Activated naive CD4-positive, alpha-beta T cell (primary cell): ENCODE measurements at places on chromosomes 1 and 21.

GRCh38 chr1:203324105-203325025, 19.0 kb downstream of the BTG2 start:
- DNase-seq, result peak; percentile 31

- DNase-seq, result no peak
Observed at GRCh38 chr1:19756480-19756879, 43.2 kb downstream of the TMCO4 start.

DNA sequence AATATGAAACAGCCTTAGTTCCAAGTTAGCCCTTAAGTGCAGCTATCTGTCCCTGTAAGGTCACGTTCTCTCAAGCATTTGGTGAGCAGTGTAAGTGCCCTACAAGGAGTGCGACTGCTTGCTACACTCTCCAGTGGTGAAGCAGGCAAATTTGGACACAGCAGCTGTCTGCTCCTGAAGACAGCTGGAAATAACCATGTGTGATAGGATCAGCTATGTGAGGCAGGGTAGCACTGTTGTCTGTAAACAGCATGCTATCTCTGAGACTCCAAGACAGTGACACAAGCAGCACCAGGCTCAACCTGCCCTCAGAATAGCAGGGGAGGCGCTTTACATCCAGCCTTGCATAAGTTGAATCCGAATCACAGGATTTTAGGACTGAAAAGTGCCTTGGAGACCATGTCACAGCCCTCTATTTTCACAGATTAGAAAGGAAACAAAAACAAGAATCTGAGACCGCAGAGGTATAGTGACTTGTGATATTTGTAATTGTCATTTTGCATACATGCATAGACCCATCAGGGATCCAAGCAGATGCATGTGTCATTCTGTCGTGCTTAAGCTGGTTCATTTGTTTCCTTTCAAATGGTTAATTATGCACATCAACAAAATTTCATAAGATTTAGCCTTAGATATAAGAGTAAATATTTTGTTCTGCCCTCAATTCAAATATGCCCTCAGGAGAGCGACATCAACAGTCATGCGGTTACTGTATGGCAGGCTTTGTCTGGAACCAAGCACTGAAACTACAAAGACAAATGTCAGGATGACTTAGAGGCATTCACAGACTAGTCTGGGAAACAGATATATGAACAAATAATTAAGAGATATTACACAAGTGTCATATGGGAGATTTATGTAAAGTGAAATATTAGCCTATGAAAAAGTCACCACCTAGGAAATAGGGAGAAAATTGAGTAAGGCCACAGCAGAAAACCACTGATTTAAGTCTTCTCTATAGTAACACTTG, 134.9 kb upstream of the NRIP1 start:
- no peak for DNase-seq

- no peak for DNase-seq
Observed at GRCh38 chr1:28830814-28831213, 18.8 kb downstream of the OPRD1 start.

DNA sequence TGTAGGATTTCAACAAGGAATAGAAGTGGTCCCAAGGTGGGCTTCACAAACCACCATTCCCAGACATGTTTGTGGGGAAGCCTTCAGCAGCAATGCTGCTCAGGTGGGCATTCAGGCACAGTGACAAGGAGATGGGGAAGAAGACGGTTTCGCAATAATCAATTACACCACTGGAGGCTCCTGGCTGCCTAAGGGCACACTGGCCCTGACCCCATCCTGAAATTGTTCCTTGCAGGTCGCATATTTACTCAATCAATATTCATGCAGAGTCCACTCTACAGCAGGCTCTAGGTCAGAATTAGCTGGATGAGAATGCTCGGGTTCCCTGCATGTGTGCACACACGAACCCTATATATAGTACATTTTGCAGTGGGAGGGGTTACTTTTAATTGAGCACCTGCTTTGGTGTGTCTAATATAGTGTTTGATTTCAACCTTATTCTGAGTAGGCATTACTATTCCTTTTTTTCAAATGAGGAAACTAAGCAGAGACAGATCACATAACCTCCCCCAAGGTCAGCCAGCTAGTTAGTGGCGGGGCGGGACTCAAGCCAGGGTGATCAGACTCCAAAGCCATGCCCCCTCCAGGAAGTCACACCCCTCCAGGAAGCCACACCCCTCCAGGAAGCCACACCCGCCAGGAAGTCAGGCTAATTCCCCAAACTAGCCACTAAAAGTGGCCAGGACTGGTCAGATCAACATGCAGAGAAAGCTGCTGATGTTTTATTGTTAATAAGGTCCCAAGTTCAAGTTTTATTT, 106.5 kb downstream of the HLCS start:
- DNase-seq, result peak; percentile 2

- no peak for DNase-seq
Observed at GRCh38 chr1:172599912-172600311, 59.0 kb upstream of the FASLG start.

DNA sequence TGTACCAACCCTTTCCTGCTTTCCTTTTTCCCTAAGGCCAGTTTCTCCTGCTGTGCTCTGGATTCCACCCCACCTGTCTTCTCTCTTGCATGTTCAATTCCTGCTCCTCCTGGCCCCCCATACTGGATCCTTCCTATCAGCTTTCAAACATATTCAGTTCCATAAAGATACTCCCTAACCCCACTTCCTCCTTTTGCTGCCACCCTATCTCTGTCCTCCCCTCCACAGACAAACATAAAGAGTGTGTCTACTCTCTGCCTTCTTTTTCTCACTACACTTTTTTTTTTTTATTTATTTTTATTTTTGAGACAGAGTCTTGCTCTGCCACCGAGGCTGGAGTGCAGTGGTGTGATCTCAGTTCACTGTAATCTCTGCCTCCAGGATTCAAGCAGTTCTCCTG, 16.9 kb upstream of the RPF1 start:
- DNase-seq, result no peak

DNA sequence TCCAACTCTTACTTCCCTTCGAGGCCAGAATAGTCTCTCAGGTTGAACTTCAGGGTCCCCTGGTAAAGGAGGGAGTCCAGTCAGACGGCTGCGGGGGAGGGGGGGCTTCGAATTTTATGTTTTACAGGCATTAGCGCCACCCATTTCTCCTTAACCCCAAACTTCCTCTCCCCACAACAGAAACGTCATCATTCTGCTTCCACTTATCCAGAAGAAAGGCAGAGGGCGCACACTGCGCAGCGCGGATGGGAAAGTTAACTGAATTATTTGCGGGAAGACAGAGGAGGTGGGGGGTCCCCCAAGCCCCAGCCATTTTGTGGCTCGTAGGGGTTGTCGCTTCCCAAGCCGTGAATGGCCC, 529 bp upstream of the PRMT2 start:
- no peak for DNase-seq

- DNase-seq, result no peak
Observed at GRCh38 chr1:187415065-187415464, 586.3 kb downstream of the PLA2G4A start.

DNA sequence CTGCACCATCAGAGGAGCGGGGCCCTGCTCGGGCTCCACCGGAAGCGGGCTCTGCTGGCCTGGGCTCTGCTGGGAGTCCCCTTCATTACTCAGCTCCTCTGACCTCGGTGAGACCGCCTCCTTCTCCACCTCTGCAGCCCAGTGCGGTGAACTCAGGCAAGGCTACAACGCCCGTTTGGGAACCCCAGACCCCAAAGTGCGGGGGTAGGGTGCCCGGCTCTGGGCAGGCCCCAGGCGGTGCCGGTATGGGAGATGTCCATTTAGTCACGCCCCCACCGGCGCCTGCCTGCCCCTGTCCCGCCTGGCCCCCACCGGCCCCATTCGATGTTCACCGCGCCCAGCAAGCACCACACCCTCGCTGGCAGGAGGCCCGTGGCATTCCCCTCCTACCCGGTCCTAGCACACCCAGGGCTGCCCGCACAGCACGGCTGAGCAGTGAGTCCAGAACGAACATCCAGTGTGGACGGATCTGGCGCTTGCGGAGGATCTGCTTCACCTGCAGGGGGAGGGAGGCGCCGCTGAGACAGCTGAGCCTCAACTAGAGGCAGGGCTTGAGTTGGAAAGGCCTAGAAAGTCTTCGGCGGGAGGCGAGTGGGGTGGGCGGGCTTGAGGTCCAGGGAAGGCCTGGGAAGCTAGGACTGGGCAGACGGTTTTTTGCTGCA, 10.0 kb downstream of the MAP3K6 start:
- no peak for DNase-seq

GRCh38 chr1:200676829-200677228, 7.1 kb upstream of the DDX59 start:
- no peak for DNase-seq

DNA sequence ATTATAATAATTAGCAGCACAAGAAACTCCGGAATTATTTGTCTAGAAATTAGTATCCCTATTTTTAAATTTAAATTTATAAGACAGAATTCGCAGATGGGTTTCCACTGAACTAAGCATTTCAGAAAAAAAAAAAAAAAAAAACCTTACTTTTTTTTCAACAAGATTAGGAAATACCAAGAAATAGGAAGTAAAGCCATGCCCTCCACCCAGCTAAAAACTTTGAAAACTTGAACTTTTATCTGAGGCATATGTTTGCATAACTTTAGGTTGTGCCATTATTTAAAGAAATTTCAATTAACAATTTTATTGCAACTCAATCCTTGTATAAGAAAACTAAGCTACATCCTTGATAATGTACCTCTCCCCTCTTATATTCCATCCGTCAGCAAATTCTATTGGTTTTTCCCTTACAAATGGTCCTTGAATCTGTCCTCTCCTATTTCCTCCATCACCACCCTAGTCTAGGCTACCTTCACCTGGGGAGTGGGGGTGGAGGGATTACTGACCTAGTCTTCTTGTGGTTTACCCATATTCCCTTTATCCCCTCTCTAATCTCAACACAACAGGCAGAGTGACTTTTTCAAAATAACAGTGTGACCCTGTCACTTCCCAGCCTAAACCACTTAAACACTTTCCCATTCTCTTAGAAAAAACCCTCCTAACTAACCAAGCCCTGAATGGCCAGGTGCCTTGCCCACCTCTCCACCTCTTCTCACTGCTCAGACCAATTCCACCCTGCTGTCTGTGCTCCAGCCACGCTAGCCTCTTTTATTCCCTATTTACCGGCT, 1.4 kb upstream of the EVI5 start:
- DNase-seq, result no peak

GRCh38 chr1:39539252-39539790, 37.3 kb downstream of the PABPC4 start:
- DNase-seq, result no peak

DNA sequence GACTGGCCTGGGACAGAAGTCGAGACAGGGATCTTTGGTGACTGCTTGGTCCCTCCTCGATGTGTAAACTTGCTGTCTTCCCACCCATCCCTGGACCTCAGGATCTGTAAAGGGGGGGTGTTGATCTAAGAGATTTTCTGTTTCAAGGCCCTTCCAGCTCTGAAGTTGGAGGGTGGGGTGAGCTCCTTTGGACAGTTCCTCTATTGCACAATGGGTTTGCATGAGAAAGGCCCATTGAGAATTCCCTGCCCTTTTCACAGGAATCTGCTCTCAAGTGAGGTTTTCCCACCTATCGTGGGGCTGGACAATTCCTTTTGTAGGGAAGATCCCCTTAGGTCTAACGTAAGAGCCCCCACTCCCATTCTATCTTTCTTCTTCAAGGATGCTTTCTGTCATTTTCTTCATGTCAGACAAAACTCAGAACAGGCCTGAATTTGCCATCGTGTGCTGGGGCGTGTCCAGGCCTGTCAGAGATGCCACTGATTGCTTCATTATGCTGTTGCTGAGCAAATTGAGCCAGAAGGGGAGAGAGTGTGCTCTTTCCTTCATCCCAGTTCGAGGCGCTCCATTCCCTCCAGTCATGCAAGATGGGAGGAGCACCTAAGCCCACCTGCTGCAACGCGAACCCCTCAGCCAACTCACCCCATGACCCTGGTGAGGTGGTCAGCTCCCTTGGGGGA, 149.9 kb upstream of the IGSF21 start:
- no peak for DNase-seq

DNA sequence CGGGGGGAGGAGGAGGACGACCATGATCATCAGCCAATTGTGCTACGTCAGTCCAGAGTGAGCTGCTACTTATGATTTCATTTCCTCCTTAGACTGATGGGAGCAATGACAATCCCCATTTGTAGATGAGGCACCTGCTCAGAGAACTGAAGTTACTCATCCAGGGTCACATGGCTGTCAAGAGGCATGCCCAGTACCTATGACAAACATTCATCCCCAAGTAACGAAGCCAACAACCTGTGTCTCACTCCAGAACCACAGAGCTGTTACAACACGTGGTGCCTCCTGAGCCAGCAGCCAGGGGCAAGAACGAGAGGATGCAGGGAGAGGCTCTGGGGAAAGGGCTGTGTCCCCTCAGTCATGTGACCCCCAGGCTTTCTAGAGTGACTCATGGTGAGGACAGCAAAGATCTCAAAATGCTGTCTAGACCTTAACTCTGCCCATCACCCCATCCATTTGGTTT, 93.6 kb downstream of the SIM2 start:
- no peak for DNase-seq

DNA sequence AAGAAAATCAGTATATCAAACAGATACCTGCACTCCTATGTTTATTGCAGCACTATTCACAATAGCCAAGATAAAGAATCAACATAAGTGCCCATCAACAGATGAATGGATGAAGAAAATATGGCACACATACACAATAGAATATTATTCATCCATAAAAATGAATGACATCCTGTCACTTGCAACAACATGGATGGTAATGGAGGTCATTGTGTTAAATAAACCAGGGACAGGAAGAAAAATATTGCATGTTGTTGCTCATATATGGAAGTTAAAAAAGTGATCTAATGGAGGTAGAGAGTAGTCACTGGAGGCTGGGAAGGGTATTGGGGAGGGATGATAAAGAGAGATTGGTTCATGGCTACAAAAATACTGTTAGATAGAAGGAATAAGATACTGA, 65.4 kb upstream of the CR2 start:
- no peak for DNase-seq

GRCh38 chr1:18693256-18694098, 62.8 kb downstream of the PAX7 start:
- DNase-seq, result no peak

DNA sequence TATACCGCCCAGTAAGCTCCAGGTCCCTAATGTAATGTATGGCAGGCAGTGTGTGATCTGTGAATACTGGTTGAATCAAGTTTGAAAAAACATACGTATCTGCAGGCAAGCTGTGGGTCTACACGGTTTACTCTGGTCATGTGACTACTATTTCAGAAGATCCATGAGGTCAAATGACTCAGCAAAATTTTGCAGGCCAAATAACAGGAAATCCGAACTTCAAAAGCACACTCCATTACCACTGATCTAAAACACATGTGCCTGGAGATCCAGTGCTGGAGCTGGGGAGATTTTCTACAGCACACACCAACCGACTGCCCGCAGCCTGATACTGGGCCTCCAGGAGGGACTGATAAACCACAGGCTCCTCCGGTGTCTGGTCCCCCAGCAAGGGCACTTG, 64.5 kb upstream of the SLC44A3 start:
- no peak for DNase-seq
